ENCODE measurements at places on chromosomes 5 and 9.

DNA sequence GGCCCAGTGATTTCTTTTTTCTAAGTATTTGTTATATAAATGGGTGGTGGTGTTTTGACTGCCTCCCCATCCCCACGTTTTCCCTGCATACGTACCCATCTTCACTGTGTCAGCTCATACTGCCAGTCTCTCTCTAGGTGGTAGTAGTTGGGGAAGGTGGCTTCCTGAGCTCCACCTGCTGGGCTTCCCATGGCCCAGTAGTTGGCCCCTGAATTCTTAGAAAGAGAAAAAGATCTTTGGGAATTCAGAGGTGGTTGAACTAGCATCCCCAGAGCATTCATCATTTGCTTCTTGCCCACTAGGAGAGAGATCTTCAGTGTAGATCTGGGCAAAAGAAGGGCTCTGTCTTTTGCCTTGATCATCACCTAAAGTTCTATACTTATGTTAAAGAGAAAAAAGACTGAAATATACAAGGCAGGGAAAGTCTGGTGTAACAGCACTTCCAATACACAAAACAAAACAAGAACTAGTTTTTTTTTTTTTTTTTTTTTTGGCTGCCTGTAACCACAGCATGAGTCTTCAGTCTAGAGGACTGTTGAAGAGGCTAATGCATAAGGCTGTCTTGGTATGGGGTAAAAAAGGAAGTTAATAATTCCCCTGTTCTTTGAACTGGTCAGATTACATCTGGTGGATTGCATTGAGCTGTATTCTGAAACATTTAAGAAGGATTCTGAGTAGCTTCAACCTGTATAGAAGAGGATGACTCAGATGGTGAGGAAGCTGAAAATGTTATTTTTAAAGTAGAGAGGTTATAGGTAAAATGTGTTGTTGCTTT lies 128.7 kb downstream of the ATG10 start:
- DNase-seq, result no peak

DNA sequence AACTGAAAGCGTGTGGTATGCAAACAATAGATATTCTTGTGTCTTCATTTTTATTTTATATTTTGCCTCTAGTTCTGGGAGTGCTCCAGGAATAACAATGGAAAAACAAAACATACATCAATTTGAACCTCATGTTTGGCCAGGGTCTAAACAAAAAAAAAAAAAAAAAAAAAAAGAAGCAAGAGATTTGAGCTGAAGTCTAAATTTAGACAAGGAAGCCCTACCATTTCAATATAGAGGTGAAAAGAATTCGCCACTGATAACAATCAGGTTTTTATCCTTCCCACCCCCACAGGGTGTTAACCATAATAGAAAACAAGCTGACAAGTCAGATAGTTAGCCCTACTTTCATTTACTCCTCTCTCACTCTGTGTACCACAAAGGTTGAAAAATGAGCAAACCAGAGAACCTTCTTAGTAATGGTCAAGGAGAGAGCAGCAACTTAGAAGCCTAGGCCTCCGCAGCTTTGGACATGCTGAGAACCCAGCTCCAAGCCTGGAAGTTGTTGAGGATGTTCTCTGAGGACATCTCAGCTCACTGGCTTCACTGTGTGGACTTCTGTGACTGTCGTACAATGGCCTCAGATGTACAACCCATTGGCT lies 118.2 kb upstream of the HMHB1 start:
- no peak for DNase-seq

DNA sequence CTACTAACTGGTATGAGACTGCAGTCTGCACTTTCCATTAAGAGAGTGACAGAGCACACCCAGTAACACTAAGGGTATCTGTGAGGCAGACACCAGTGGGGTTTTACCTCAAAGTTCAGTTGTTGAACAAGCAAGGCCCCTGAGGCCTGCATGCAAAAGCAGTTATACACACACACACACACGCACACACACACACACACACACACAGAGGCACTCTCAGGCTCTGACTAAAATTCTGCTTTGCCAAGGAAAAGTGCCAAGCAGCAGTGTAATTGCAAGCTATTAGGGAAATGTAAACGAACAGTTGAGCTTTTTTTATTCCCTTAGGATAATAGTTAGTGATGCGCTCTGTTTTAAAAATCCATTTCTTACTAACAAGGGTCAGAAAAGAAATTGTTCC lies 377.1 kb downstream of the SPOCK1 start:
- no peak for DNase-seq

DNA sequence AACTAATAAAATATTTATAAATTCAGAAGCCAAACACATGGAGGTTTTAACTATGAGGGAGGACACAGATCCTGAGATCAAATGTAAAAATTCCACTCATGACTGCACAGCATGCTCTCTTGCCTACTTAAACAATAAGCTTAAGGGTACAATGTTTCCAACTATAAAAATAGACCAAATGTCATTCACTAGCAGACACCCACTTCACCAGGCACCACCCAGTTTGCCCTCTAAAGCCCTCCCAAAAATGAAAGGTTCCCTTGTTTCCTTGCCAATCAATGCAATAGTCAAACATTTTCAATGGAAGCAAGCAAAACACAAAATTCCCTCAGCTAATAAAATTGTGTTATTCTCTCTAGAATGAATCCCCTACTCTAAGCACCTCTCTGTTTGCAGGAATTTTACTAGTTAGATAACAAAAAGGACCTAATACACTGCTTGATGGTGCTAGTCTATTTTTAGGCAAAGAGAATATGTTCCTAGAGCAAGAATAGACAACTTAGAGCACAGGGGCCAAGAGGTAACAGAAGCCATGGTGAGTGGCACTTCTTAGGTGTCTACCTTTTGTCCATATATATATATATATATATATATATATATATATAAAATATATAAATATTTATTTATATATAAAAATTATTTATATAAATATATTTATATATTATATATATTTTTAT lies 135.3 kb downstream of the HOMER1 start:
- DNase-seq, result no peak

GRCh38 chr9:136975644-136976043 lies 1.7 kb upstream of the PTGDS start:
- DNase-seq, result no peak

DNA sequence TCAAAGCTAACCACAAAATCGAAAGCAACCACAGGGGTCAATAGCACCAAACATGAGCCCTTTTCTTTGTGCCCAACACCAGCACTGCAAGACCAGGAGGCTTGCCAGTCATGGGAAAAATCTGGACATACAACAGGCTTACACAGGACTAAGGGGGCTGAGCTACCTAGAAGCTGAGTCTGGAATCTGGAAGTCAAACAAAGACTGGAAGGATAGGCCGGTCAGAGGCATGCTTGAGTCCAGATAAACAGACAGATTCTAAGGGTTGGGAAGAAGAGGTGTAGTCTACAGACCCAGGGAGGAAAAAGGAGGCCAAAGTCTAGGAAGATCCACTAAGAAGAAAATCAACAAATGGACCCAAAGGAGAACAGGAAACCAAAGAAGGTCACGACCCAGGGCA lies 73.3 kb downstream of the MYO10 start:
- DNase-seq, result no peak

DNA sequence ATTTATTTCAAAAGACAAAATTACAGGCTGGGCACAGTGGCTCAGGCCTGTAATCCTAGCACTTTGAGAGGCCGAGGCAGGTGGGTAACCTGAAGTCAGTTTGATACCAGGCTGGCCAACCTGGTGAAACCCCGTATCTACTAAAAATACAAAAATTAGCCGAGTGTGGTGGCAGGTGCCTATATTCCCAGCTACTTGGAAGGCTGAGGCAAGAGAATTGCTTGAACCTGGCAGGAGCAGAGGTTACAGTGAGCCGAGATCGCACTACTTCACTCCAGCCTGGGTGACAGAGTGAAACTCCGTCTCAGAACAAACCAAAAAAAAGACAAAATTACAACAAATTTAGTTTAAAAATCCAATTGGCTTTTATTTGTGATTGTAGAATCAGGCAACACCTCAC lies 14.3 kb upstream of the SLC30A5 start:
- DNase-seq, result no peak

DNA sequence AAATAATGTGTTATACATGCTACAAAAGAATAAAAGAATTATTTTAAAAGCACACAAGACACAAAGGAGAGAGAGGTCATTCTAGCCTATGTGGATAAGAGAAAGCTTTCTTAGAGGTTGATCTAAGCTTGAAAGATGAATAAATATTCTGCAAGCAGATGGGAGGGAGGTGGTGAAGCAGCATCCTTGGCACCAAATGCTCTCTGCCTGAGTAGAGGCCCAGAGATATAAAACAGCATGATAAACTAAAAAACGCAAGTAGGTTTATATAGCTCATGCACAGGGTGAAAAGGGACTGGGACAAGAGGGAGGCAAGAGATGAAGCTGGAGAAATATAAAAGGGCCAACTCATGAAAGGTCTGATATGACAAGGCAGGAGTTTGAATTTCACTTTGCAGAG lies 283.2 kb upstream of the POU5F2 start:
- no peak for DNase-seq

GRCh38 chr9:8186560-8186959 lies 387.0 kb upstream of the DMAC1 start:
- no peak for DNase-seq

DNA sequence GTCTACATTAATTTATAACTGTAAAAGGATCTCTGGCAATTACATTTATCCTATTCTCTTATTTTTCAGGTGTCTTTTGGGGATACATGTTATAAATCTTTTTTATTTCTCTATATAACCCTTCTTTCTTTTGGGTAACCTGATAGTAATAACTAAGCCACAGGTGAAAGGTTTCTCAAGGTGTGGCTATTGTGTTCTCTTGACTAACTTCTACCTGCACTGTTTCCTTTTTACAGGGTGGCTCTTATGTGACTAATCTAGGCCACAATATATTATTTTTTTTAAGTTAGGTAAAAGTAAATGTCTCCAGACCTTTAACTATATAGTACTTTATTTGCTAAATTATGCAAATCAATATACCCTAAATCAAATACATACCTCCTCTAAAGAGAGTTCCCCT lies 193.2 kb downstream of the EFNA5 start:
- DNase-seq, result no peak

GRCh38 chr9:16282216-16282615 lies 588.3 kb downstream of the BNC2 start:
- no peak for DNase-seq

- DNase-seq, result no peak
Measured at GRCh38 chr9:130988905-130989304, 20.1 kb upstream of the LAMC3 start.

GRCh38 chr5:124463851-124464250 lies 282.6 kb downstream of the ZNF608 start:
- DNase-seq, result no peak

DNA sequence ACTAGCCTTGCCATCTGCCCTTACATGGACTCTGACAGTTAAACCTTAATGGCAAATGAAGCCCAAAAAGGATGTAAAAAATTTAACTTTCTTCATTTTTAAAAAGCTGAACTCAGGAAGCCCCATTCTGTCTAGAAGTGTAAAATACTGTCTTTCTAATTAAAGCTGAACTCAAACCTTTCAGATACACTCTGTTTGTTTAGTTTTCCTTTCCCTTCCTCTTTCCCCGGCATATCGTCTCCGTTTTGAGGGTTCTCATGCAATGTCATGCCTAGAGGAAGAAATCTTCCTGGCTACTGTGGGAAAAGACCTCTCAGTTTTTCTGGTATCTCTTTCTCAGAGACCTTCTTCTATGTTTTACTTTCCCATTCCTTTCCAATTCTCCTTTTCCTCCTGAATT lies 841.5 kb downstream of the DTWD2 start:
- DNase-seq, result no peak

GRCh38 chr9:30198463-30199309 lies 2185.8 kb upstream of the ACO1 start:
- no peak for DNase-seq

DNA sequence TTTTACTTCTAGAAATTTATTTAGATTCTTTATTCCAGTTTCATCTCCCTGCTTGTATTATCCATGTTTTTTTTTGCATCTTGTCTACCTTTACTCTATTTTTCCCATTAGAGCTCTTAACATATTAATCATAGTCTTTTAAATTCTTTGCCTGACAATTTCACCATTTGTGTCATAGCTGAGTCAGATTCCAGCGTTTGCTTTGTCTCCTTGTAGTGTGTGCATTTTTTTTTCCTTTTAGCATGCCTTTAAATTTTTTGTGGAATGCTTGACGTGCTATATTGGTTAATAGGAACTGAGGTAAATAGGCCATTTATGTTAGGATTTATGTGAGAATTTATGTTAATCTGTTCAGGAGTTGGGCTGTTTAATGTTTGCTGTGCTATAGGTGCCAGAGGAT lies 41.8 kb upstream of the NFIL3 start:
- DNase-seq, result no peak

- DNase-seq, result no peak
Measured at GRCh38 chr9:78573205-78573604, 276.3 kb downstream of the PSAT1 start.

DNA sequence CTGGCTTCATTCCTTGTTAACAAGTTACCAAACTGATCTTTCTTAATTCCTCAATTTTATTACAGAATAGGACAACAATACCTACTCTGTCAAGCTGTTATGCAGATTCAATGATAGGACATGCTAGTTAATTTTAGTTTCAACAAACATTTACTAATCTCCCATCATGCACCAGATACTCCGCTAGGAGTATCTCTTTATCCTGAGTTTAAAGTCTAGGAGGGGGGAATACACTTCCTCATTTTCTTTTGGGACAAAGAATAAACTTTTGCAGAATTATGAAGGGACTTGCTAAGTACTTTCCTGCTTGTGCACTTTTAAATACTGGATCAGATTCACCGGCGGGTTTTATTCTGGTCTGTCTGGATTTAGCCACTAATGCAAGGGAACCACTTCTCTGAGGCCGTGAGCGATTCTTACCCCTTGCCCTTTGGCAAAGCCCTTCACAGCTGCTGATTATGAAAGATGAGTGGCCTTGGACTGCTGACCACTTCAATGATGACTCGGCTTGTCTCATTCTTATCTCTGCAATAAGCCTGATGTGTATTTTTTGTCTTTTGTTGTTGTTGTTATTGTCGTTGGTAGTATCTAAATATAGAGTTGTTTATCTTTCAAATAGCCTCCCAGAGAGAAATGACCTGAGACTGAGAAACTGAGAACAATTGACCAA lies 73.9 kb downstream of the RMI1 start:
- no peak for DNase-seq

All from activated CD8-positive, alpha-beta memory T cell treated with anti-CD3 and anti-CD28 coated beads for 1 hour (primary cell).